ENCODE measurements at places on chromosomes 3 and 15.

- DNase-seq = no peak
Observed at GRCh38 chr3:138440596-138440995, 6.2 kb downstream of the ESYT3 start.

- no peak for DNase-seq
Observed at GRCh38 chr3:110323349-110323748, 748.3 kb upstream of the NECTIN3 start.

GRCh38 chr15:84740691-84741090 is 7.7 kb upstream of the ZNF592 start:
- DNase-seq = no peak

GRCh38 chr15:51533672-51534398 is 88.7 kb downstream of the DMXL2 start:
- no peak for DNase-seq
